ENCODE measurements at places on chromosomes 4 and X. TPM values are rescaled to one million over a fixed set of nuclear protein-coding genes. Genes with fewer than 3 reads are reported as not detected.
A peak's percentile ranks its signal among the peaks of the same experiment; 100 is the strongest.

- no peaks in the 10 kb centered on the region for H3K4me1 ChIP-seq
- no peaks in the 10 kb centered on the region for H3K27me3 ChIP-seq
- H3K36me3 ChIP-seq: no peaks in the 10 kb centered on the region
- no peak overlapping the region for H3K4me3 ChIP-seq
- H3K27ac ChIP-seq: no peak overlapping the region
Observed at GRCh38 chr4:121030711-121031110, 41.6 kb downstream of the NDNF start.

DNA sequence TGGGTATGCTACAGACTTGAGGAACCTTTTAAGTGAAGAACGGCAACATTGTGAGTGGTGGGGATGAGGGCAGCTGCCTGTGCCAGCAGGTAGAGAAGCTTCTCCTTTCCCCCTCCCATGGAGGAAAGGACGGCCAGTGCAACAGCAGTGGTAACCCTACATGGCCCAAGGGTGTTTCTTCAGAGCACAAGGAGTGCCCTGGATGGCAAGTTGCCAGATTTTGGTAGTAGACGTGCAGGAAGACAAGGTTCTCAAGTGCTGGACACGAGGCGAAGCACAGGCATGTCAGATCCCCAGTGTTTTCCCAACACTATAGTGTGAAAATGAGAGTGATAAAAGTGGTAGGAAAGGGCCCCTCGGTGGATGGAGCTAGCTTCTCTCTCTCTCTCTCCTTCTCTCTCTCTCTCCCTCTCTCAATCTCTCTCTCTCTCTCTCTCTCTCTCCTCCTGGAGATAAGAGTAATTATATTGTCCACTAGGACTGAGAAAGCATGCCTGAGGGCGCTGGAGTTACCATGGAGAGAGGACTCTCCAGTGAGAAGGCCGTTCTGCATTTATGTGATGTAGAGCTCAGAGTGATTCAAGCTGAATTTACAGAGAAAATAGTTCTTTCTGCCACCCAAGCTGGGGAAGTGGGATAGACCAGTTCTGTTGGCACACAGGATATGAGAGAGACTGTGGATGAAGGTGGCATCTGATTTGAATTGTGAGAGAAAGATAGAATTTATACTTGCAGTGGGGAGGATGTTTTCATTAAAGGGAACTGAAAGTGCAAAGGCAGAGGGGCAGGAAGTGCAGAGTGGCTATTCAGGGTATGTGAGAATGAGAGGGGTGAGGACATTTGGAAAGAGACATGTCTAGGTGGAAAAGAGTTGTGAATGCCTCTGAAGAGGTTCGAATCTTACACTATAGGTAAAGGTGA is 25.7 kb upstream of the TRPC3 start:
- no peaks in the 10 kb centered on the region for H3K36me3 ChIP-seq
- no peak overlapping the region for H3K4me3 ChIP-seq
- no peak for DNase-seq
- no peaks in the 10 kb centered on the region for H3K27me3 ChIP-seq

- no peaks in the 10 kb centered on the region for H3K4me1 ChIP-seq
- DNase-seq: no peak
Observed at GRCh38 chrX:19865567-19866363, 21.6 kb downstream of the SH3KBP1 start.

DNA sequence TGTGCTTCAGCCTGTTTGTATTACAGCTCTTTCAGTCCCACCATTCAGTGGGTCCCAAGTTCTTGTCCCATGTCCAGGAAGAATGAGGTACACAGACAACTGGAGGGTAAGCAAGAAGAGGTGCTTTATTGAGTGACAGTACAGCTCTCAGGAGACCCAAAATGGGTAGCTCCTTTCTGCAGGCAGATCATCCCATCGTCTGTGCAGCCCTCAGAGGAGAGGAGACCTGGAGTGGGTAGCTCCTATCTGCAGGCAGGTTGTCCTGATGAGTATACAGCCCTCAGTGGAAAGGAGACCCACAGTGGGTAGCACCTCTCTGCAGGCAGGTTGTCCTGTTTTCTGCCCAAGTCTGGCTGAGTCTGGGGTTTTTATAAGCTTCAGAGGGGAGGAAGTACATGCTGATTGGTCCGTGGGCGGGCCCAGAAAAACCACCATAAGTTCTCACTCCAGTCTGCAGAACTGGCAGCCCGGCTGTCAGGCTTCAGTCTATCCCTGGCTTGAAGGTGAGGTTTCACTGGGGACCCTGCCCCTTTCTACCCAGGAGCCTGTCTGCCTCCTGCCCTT is 18.0 kb downstream of the GRK4 start:
- H3K27ac ChIP-seq: no peak overlapping the region
- no peaks in the 10 kb centered on the region for H3K27me3 ChIP-seq
- no peak overlapping the region for H3K4me3 ChIP-seq
- H3K4me1 ChIP-seq: peaks cover 8% of the 10 kb centered on the region
- DNase-seq: no peak

Gene EDNRA
- total RNA-seq: 19.7 TPM

- no peaks in the 10 kb centered on the region for H3K36me3 ChIP-seq
- no peak for DNase-seq
- no peak overlapping the region for H3K4me3 ChIP-seq
- no peak overlapping the region for H3K27ac ChIP-seq
Observed at GRCh38 chr4:165505958-165506837, 127.4 kb downstream of the CPE start.

Gene LGI2
- total RNA-seq: 21.6 TPM

DNA sequence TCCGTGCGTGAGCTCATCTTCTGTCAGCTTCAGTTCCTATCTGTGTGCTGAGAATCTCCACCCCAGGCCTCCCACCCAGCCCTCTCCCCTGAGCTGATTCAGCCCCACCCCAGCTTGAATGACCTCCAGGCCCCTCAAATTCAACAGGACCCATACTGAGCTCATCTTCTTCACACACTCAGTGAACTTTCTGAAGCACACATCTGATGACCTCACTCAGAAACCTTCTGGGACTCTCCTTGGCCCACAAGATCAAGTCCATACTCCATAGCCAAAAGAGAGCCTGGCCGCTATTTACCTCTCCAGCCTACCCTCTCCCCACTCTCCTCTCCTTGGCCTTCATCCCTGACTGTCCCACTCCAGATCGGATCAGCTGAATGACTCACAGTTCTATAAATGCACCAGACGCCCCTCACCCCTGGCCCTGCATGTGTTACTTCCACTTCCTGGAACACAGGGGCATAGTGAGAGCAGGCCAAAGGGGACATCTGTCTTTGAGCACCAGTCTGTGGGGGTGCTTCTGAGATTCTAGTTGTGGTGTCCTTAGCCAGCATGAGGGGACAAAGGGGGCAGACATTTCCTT is 62.5 kb downstream of the PJA1 start:
- DNase-seq: no peak
- no peaks in the 10 kb centered on the region for H3K27me3 ChIP-seq
- H3K36me3 ChIP-seq: no peaks in the 10 kb centered on the region
- no peak overlapping the region for H3K27ac ChIP-seq
- H3K4me1 ChIP-seq: no peaks in the 10 kb centered on the region
- H3K4me3 ChIP-seq: no peak overlapping the region

Gene NKX3-2
- 0.22 TPM for total RNA-seq

GRCh38 chr4:48041535-48042137 is 25.1 kb downstream of the NIPAL1 start:
- H3K27me3 ChIP-seq: no peaks in the 10 kb centered on the region
- no peaks in the 10 kb centered on the region for H3K36me3 ChIP-seq
- no peaks in the 10 kb centered on the region for H3K4me1 ChIP-seq

GRCh38 chr4:7108046-7108625 is 40.3 kb upstream of the GRPEL1 start:
- no peaks in the 10 kb centered on the region for H3K27me3 ChIP-seq
- no peak overlapping the region for H3K27ac ChIP-seq
- no peak overlapping the region for H3K4me3 ChIP-seq
- H3K4me1 ChIP-seq: no peaks in the 10 kb centered on the region

GRCh38 chr4:127548990-127549925 is 83.5 kb upstream of the INTU start:
- H3K36me3 ChIP-seq: no peaks in the 10 kb centered on the region
- no peaks in the 10 kb centered on the region for H3K4me1 ChIP-seq
- DNase-seq: no peak
- H3K4me3 ChIP-seq: no peak overlapping the region
- H3K27ac ChIP-seq: no peak overlapping the region

DNA sequence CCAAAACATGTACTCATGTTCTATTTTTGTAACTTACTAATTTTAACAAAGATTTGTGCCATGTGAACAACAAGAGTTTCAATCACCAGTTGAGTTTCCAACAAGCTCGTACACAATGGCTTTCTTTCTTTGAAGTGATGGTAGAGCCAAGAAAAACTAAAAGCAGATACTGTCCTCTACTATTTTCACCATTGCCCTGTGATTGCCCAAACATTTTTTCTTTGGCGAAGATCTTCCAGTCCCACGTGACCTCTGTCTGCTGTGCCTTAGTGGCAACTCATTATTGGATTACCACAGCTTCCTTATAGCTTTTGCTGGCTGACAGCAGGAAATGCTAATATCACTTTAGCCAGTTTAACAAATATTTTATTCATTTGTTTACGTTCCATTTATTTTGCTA is 1147.1 kb downstream of the STIM2 start:
- H3K4me1 ChIP-seq: peaks cover 4% of the 10 kb centered on the region
- no peak overlapping the region for H3K27ac ChIP-seq
- no peaks in the 10 kb centered on the region for H3K27me3 ChIP-seq

DNA sequence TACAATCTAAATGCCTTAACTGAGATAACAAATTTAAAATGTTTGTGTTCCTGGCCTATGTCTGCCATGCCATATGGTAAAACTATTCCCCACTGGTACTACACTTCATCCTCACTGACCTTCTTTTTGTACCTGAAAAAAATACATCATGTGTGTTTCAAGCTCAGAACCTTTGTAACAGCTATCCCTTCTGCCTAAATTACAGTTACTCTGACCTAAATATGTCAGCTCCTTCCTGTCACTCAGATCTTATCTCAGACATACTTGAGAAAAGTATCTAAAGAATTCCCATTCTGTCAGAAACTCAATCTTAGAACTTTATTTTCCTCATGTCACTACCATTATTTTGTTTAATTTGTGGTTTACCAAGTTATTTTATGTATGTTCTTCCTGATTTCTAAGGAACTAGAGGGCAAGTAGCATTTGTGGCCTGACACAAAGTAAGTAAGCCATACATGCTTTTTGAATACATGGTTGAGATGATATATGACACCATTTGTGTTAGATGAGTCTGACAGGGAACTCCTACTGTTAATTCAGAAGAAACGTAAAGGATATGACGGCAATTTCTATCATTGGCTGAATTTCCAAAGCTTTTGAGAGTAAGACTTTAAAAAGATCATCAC is 456.5 kb upstream of the NDST3 start:
- no peak overlapping the region for H3K4me3 ChIP-seq
- DNase-seq: no peak
- no peaks in the 10 kb centered on the region for H3K4me1 ChIP-seq
- H3K36me3 ChIP-seq: no peaks in the 10 kb centered on the region

Gene POU3F4
- not detected for total RNA-seq

GRCh38 chrX:48741834-48742233 is 19.7 kb upstream of the GLOD5 start:
- H3K36me3 ChIP-seq: no peaks in the 10 kb centered on the region
- H3K27ac ChIP-seq: no peak overlapping the region
- H3K4me1 ChIP-seq: peaks cover 9% of the 10 kb centered on the region
- no peak overlapping the region for H3K4me3 ChIP-seq
- no peaks in the 10 kb centered on the region for H3K27me3 ChIP-seq

DNA sequence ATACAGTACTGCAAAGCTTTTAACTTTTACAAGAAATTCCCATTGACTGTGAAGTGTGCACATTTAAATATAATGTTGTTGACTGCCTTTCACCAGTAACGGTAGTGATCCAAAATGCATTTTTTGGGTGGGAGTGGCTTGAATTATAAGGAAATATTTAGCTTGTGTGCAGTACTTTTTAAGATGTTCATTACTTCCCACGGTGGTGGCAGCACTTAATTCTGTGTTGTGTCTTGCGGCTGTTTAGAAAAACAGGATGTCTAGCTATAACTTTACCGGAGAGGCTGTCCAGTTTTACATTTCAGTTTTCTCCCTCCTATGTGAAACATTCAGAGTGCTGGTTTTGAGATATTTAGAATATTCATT is 1.7 kb downstream of the TMEM131L start:
- H3K27me3 ChIP-seq: no peaks in the 10 kb centered on the region
- H3K4me1 ChIP-seq: peaks cover 39% of the 10 kb centered on the region
- H3K27ac ChIP-seq: no peak overlapping the region
- H3K4me3 ChIP-seq: peak overlapping the region; percentile 68

GRCh38 chr4:89493367-89493766 is 185.8 kb upstream of the GPRIN3 start:
- H3K4me1 ChIP-seq: no peaks in the 10 kb centered on the region
- H3K27me3 ChIP-seq: no peaks in the 10 kb centered on the region
- no peaks in the 10 kb centered on the region for H3K36me3 ChIP-seq
- no peak for DNase-seq
- H3K4me3 ChIP-seq: no peak overlapping the region
- H3K27ac ChIP-seq: no peak overlapping the region

DNA sequence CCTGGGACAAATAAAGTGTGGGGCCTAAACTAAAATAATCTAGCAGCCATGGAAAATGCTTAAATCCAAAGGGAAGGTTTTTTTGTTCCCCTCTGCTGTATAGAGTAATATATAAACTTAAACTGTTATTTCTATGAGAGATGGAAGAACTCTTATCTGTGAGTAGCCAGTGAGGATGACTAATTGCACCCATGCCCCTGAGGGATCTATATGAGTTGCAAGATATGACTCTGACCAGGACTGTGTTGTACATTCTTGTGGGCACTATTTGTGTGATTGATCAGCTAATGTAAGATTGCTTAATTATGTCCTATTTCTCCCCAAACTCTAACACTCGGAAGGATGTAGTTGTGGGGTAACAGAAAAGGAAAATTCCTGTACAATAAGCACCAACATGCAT is 35.2 kb upstream of the AMBN start:
- H3K27me3 ChIP-seq: no peaks in the 10 kb centered on the region
- no peaks in the 10 kb centered on the region for H3K36me3 ChIP-seq
- H3K4me1 ChIP-seq: no peaks in the 10 kb centered on the region
- H3K27ac ChIP-seq: no peak overlapping the region
- H3K4me3 ChIP-seq: no peak overlapping the region

Gene GPM6B
- 199 TPM for total RNA-seq

DNA sequence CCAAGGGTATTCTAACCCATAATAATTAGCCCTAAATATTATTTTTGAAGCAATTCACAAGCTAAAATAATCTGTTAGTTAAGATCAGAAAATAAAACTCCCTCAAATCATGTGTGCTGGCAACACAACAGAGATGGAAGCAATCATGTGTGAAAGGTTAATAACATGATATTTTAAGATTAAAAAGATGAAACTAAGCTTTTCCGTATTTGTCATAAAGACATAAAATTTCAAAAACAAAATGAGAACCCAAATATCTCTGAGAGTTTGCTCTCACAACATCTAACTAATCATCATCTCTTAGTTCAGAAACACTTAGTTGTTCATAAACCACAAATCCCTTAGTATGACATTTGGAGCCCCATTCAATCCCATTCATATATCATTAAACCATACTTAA is 749.1 kb downstream of the CCSER1 start:
- H3K27ac ChIP-seq: no peak overlapping the region
- DNase-seq: no peak
- H3K27me3 ChIP-seq: no peaks in the 10 kb centered on the region
- H3K36me3 ChIP-seq: no peaks in the 10 kb centered on the region

Gene SLC7A11
- under 0.01 TPM for total RNA-seq

Gene PABPC4L
- 1.5 TPM for total RNA-seq

Gene MGARP
- total RNA-seq: 1.4 TPM

Gene GYPE
- 0.21 TPM for total RNA-seq

- no peaks in the 10 kb centered on the region for H3K27me3 ChIP-seq
- H3K4me3 ChIP-seq: no peak overlapping the region
- H3K4me1 ChIP-seq: no peaks in the 10 kb centered on the region
- no peaks in the 10 kb centered on the region for H3K36me3 ChIP-seq
- no peak for DNase-seq
Observed at GRCh38 chrX:42976746-42977366, 198.9 kb upstream of the PPP1R2C start.
